ENCODE measurements at places on chromosomes 7 and 10. TPM values are rescaled to one million over a fixed set of nuclear protein-coding genes. Genes with fewer than 3 reads are reported as not detected.

PAPOLB gene
- 0.94 TPM for total RNA-seq

IGF2BP3 gene
- total RNA-seq, result 37.3 TPM

AKR1B1 gene
- total RNA-seq, result 71.8 TPM

ZNF853 gene
- 12.9 TPM for total RNA-seq

- H3K36me3 ChIP-seq, result no peaks in the 10 kb centered on the region
- H3K27me3 ChIP-seq, result no peaks in the 10 kb centered on the region
- no peak overlapping the region for H3K27ac ChIP-seq
- H3K4me1 ChIP-seq, result peaks cover 9% of the 10 kb centered on the region
- no peak overlapping the region for H3K4me3 ChIP-seq
- no peak for DNase-seq
These were observed 3.6 kb upstream of the MXI1 start for GRCh38 chr10:110203500-110204455.

- H3K27ac ChIP-seq, result no peak overlapping the region
- no peaks in the 10 kb centered on the region for H3K4me1 ChIP-seq
- H3K36me3 ChIP-seq, result no peaks in the 10 kb centered on the region
- H3K4me3 ChIP-seq, result no peak overlapping the region
- DNase-seq, result no peak
These were observed 320.9 kb downstream of the WDR11 start for GRCh38 chr10:121171825-121172787.

GRCh38 chr7:112009081-112009480 lies 197.1 kb downstream of the DOCK4 start:
- H3K36me3 ChIP-seq, result no peaks in the 10 kb centered on the region
- no peaks in the 10 kb centered on the region for H3K27me3 ChIP-seq
- H3K4me3 ChIP-seq, result no peak overlapping the region

DNA sequence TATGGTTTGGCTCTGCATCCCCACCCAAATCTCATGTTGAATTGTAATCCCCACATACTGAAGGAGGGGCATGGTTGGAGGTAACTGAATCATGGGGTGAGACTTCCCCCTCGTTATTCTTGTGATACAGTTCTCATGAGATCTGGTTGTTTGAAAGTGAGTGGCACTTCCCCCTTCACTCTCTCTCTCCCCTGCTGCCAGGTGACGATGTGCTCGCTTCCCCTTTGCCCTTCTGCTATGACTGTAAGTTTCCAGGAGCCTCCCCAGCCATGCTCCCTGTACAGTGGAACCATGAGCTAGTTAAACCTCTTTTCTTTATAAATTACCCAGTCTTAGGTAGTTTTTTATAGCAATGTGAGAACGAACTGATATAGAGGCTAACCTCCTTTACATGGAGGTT lies 16.6 kb downstream of the PLPP4 start:
- peaks cover 10% of the 10 kb centered on the region for H3K4me1 ChIP-seq
- no peak overlapping the region for H3K27ac ChIP-seq
- H3K4me3 ChIP-seq, result no peak overlapping the region
- no peaks in the 10 kb centered on the region for H3K36me3 ChIP-seq
- no peaks in the 10 kb centered on the region for H3K27me3 ChIP-seq

GRCh38 chr7:149770728-149771636 lies 2.4 kb downstream of the ZNF467 start:
- H3K4me1 ChIP-seq, result peaks cover 39% of the 10 kb centered on the region
- no peak overlapping the region for H3K27ac ChIP-seq
- H3K4me3 ChIP-seq, result peak overlapping the region; percentile 50
- peaks cover 13% of the 10 kb centered on the region for H3K36me3 ChIP-seq
- peaks cover 20% of the 10 kb centered on the region for H3K27me3 ChIP-seq
- DNase-seq, result no peak

DNA sequence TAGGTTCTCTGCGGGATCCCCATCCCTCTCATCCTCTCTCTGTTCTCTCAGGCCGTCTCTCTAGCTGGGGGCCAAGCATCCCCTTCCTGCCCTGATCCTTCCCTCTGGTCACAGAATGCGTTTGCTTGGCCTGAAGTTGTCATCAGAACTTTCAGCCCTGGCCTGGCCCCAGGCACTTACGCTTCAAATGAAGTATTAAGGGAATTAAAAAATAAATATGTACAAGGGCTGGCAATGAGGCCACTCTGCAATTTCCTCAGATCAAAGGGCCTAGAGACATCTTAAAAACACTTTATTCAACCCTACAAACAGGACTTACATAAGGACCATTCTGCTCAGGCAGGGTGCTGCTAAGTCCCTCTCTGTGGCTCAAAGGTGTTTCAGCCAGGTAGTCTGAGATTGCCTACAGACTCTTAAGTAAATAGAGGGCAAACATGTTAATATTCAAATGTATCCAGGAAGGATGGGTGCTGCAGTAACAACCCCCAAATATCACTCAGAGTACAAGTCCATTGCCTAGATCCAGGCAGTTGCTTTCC lies 16.0 kb downstream of the SFTPD start:
- no peak for DNase-seq
- no peaks in the 10 kb centered on the region for H3K27me3 ChIP-seq
- no peak overlapping the region for H3K27ac ChIP-seq
- H3K36me3 ChIP-seq, result no peaks in the 10 kb centered on the region
- no peak overlapping the region for H3K4me3 ChIP-seq
- peaks cover 6% of the 10 kb centered on the region for H3K4me1 ChIP-seq

DNA sequence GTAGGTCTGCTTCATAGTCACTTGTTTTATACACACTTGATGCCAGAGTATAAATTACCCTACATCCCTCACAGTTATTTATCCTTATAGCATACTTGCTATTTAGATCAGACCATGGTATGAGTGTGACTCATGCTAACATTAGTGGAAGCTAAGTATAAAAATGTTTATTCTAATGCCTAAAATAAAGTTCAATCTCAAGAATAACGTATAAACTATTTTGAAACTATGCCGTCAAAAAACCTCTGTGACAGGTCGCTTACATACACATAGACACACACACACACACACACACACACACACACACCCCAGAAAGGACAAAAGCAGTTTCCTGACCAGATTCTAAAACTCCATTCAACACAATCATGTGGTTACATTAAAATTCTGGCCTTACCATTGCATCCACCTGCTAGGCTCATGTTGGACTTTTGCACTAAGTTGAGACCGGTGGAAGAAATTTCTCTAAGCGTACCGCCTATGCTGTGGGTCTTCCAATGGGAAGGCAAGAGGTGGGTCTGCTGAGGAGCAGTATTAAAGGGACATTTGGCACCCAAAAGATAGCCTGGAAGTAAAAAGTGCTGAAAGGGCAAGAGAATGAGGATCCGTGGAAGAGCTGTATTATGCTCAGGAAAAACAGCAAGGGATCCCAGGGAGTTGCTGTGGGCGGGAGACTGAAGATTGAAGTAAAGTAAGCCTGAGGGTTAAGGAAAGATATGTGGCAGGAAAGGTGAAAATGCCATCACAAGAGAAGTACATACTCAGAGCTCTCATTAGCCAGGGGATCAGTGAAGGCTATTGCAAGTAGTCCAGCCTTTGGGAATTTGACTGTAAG lies 5.0 kb downstream of the FOXP2 start:
- no peak for DNase-seq
- no peaks in the 10 kb centered on the region for H3K36me3 ChIP-seq
- H3K27me3 ChIP-seq, result peaks cover 19% of the 10 kb centered on the region
- no peaks in the 10 kb centered on the region for H3K4me1 ChIP-seq
- H3K27ac ChIP-seq, result no peak overlapping the region

DNA sequence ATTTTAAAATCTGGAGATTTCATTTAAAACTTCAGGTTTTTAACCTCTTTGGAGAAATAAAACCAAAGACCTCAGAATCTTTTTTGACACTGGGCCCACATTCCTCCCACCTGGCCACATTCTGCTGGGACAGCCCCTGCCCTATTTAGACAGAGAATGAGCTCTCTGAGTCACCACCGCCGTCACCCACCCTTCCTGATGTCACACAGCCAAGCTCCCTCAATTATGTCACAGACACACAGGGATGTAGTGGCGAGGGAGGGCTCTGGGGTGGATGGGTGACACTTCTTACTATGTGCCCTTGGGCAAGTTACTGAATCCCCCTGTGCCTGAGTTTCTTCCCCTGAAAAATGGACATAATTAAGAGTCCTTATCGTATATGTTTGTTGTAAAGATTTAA lies 162.6 kb downstream of the RAB11FIP2 start:
- DNase-seq, result no peak
- H3K27me3 ChIP-seq, result no peaks in the 10 kb centered on the region
- H3K4me1 ChIP-seq, result no peaks in the 10 kb centered on the region

DNA sequence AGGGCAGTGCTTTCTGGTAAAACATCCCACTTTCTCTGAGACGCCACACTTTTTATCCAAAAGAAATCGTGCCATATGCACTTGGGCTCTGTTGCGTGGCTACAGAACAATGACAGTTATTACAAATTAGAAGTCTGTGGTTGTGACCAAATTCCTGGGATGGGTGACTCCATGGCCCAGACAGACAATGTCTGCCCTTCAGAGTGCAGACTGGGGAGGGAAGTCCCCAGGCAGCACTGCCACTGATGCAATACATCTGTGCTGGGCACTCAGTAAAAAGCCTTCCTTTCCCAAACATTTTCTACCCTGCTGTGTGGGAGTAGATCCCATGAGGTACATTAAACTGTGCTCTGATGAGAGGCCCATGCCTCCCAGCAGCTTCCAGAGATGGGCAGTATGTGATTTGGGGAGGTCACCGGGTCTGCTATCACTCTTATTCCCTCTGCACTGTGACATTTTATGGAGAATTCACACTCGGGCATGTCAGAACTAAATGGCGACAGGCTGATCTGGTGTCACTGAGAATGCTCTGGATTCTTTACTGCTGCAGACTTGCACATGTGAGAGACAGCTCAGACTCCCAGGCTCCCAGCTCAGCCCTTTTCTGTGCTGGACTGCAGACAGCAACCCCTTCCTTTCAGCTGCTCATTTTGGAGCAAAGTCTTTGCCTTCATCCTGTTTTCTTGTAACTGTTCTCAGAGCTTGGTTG lies 243.5 kb upstream of the ZNF32 start:
- no peaks in the 10 kb centered on the region for H3K27me3 ChIP-seq
- H3K4me3 ChIP-seq, result no peak overlapping the region
- no peaks in the 10 kb centered on the region for H3K36me3 ChIP-seq
- H3K4me1 ChIP-seq, result no peaks in the 10 kb centered on the region
- DNase-seq, result no peak

- no peak overlapping the region for H3K4me3 ChIP-seq
- H3K27me3 ChIP-seq, result no peaks in the 10 kb centered on the region
- H3K36me3 ChIP-seq, result peaks cover 20% of the 10 kb centered on the region
These were observed 60.0 kb upstream of the NKX6-2 start for GRCh38 chr10:132845780-132846595.

DNA sequence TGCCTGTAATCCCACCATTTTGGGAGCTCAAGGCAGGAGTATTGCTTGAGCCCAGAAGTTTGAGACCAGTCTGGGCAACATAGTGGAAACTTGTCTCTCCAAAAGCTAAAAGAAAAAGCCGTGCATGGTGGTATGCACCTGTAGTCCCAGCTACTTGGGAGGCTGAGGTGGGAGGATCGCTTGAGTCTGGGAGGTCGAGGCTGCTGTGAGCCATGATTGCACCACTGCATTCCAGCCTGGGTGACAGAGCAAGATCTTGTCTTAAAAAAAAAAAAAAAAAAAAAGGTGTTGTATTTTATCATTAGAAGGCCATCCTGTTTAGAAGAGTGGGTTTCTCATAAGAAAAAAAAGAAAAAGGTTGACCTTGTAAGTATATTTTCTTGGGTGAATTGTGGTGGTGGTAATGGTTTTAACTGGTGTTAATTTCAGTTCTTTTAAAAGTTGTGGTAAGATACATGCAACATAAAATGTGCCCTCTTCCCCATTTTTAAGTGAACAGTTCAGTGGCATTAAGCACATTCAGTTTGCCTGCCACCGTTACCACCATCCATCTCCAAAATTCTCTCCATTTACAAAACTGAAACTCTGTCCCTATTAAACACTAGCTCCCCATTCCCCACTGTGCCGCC lies 34.7 kb downstream of the GRIFIN start:
- H3K27me3 ChIP-seq, result no peaks in the 10 kb centered on the region
- H3K27ac ChIP-seq, result no peak overlapping the region
- DNase-seq, result no peak
- peaks cover 27% of the 10 kb centered on the region for H3K4me1 ChIP-seq

GRCh38 chr10:30192846-30193608 lies 133.6 kb upstream of the JCAD start:
- peaks cover under 1% of the 10 kb centered on the region for H3K4me1 ChIP-seq
- no peak overlapping the region for H3K27ac ChIP-seq
- DNase-seq, result no peak
- no peaks in the 10 kb centered on the region for H3K36me3 ChIP-seq
- H3K27me3 ChIP-seq, result no peaks in the 10 kb centered on the region

DNA sequence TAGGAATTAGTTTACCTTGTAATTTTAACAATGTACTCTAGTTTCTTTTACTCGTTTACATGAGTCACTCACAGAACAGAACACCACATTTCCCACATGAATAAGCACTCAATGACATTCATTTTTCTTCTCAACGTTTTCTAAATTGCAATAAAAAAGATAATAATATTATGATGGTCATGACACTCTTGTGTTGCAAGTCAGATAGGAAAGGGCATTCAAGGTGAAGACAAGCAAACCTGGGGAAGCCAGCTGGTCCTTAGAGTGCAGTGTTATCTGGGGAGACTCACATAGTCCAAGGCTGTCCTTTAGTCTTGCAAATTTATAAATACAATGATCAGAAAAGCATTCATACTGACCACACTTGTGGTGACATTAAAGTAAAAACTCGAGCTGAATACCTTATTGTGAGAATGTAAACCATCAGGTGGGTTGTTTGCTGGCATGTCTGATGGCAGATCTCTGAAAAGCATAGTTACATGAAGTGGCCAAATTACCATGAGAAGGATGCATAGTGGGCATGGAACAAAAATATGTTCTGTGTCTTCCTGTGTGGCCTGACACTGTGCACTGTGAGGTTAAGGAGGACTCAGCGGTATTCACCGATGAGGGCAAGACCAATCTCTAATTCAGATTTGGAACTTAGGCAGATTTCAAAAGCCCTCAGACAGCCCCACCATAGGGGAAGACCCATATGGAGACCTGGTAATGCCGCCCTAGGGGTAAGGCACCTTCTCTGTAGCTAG lies 158.9 kb upstream of the ASAH2 start:
- no peaks in the 10 kb centered on the region for H3K36me3 ChIP-seq
- no peak overlapping the region for H3K27ac ChIP-seq
- H3K27me3 ChIP-seq, result no peaks in the 10 kb centered on the region
- peaks cover 5% of the 10 kb centered on the region for H3K4me1 ChIP-seq
- no peak overlapping the region for H3K4me3 ChIP-seq
- DNase-seq, result no peak

GRCh38 chr7:108294595-108294994 lies 161.6 kb downstream of the NRCAM start:
- no peak overlapping the region for H3K27ac ChIP-seq
- no peak overlapping the region for H3K4me3 ChIP-seq
- H3K4me1 ChIP-seq, result peaks cover 2% of the 10 kb centered on the region

DNA sequence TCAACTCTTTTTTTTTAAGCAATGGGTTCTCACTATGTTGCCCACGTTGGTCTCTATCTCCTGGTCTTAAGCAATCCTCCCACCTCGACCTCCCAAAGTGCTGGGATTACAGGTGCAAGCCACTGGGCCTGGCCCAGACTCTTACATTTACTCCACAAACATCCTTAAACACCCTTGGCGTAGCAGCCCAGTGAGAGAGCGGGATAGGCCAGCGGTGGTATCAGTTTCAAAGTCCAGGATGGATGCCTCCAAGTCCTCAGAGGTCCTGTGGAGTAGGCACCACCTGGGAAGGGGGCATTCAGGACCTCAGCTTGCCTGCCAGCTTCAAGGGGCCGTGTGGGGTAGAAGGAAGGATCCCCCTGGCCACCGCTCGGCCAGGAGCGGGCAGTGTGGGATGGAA lies 18.1 kb upstream of the VPS37D start:
- peaks cover 52% of the 10 kb centered on the region for H3K27me3 ChIP-seq
- H3K36me3 ChIP-seq, result no peaks in the 10 kb centered on the region
- no peak overlapping the region for H3K4me3 ChIP-seq
- H3K4me1 ChIP-seq, result peaks cover 11% of the 10 kb centered on the region
- no peak for DNase-seq
- no peak overlapping the region for H3K27ac ChIP-seq

GRCh38 chr7:79936281-79936983 lies 198.2 kb upstream of the GNAI1 start:
- H3K4me3 ChIP-seq, result no peak overlapping the region
- H3K27me3 ChIP-seq, result no peaks in the 10 kb centered on the region
- no peak overlapping the region for H3K27ac ChIP-seq
- H3K4me1 ChIP-seq, result no peaks in the 10 kb centered on the region
